ENCODE measurements at places on chromosomes 3 and 15.

GRCh38 chr3:46405301-46406019 is 1.4 kb downstream of the CCR5AS start:
- DNase-seq = no peak

DNA sequence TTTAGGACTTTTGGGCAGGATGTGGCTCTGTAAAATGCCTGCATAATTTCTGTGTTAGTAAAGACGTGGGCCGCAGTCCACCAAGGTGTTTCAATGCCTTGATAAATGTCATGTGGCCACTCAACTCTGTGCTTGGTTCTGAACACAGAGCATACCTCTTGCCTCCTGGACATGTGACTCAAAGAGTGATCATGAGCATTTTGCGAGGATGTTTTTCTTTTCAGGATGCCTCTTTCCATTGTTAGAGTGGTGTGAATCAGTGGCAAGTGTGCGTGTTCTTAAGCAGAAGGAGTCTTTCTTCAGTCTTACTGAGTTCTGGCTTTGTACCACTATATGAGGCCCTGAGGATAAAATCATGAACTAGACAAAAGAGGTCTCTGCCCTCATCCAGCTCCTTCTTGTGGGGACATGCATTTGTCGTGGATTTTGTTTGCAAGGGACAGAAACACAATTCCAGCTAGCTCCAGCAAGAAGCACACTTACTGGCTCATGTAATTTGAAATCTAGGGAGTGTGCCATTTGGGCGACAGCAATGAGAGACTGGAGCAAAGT is 363.4 kb downstream of the LRTM1 start:
- no peak for DNase-seq

GRCh38 chr15:78739996-78740903 is 71.0 kb downstream of the ADAMTS7 start:
- peak; percentile 58 for DNase-seq

GRCh38 chr3:166522017-166522416 is 684.8 kb upstream of the BCHE start:
- DNase-seq = no peak

GRCh38 chr3:56800130-56800831 is 1.5 kb downstream of the ARHGEF3 start:
- no peak for DNase-seq

- peak; percentile 26 for DNase-seq
These were observed 4.2 kb downstream of the PTPRG start for GRCh38 chr3:61565569-61565968.
